ENCODE measurements at places on chromosomes 11 and 22. TPM values are rescaled to one million over a fixed set of nuclear protein-coding genes. Genes with fewer than 3 reads are reported as not detected.

Gene MS4A7
- 0.80 TPM for total RNA-seq

Gene ANGPTL5
- total RNA-seq = not detected

Gene PICK1
- total RNA-seq = 25.6 TPM

- DNase-seq = no peak
Measured at GRCh38 chr11:64747961-64748665, 4.2 kb upstream of the RASGRP2 start.

DNA sequence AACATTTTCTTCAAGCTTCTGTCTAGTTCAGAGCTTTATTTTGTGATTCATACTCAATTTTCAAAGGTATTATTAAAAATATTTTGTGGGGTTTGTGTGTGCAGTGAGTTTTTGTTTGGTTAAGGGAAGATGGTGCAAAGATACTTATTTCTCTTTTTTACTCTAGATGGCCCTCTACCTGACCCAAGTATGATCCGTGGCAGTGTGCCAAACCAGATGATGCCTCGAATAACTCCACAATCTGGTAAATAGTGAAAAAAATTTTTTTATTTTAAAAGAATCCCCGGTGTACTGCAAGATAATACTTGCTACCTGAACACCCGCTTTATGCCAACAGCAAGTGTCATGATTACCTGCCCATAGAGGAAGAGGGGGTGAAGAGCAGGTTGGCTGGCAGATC, 54.2 kb downstream of the EP300 start:
- DNase-seq = no peak

DNA sequence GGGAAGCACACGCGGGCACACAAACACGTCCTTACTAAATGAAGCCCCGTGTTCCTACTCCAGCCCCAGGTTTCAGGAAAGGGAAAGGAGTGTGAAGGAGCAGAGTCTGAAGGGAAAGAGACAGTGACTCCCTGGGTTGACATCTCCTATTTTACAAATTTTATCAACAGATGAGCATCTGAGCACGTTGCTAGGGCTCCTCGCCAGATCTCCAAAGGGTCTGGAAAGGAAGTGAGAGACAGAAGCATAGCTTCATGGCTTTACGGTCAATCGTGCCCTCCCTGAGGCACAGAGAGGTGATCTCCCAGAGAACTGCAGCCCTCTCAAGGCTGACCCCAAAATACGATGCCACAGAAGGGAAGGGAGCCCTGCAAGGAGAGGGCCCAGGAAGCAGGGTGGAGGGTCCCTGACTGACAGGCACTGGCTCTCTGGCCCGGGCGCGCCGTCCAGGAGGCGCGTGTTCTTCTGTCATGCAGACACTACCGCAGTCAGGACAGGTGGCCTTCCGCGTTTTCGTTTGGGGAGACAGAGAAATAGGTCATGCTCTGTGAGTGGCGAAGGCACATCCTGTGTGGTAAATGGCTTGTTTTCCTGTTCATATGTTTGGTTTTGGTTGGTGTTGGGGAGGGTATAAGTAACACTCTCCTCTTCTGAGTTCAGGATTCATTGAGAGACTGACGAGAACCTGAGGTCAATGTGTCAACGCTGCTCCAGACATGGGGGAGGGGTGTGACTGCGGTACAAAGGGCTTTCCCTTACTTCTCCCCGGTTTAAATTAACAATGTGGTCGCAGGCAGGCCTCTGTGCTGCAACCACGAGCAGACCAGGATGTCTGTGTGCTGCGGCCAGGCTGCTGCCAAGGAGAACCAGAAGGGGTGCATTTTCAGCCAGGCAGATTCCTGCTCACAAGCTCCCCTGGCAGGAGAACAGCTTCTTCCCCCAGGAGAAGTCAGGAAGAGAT, 813.3 kb downstream of the OPCML start:
- peak; percentile 36 for DNase-seq

- DNase-seq = no peak
Measured at GRCh38 chr22:40423882-40424640, 53.7 kb downstream of the SGSM3 start.
